ENCODE measurements at places on chromosomes 11 and 22.

GRCh38 chr11:19625438-19625837 lies 87.2 kb upstream of the NAV2 start:
- DNase-seq, result no peak

DNA sequence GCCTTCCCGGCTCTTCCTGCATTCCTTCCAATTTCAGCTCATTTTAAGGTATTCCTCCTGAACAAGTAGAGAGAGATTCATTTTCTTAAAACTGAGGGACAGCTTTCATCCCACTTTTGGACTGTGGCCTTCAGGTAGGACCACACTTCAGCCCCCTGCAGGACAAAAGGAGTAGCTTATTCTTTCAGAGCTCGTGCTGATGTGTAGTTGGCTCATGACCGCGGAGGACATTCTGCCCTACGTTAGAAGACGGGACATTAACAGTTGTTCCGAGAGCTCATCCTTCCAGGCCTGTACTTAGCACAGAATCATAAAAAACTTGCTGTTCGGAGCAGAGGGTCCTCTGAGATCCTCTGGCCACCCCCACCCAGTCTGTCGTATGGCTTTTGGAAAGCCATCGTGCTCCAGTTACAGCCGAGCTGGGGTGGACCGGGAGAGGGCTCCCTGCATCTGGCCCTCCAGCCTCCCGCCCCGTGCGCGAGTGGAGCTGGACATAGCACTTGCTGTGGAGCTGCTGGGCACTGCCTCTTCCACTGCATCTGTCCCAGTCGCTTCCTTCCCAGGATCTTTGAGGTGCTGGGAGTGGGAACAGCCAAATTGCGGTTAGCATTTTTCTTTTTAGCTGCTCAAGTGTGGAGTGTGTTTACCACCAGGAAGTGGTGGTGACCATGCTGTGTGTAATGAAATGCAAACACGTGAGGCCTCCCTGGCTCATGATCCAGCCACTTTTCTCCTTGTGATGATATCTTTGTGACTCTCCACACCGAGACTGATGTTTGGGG lies 250.3 kb downstream of the TBC1D22A start:
- no peak for DNase-seq

DNA sequence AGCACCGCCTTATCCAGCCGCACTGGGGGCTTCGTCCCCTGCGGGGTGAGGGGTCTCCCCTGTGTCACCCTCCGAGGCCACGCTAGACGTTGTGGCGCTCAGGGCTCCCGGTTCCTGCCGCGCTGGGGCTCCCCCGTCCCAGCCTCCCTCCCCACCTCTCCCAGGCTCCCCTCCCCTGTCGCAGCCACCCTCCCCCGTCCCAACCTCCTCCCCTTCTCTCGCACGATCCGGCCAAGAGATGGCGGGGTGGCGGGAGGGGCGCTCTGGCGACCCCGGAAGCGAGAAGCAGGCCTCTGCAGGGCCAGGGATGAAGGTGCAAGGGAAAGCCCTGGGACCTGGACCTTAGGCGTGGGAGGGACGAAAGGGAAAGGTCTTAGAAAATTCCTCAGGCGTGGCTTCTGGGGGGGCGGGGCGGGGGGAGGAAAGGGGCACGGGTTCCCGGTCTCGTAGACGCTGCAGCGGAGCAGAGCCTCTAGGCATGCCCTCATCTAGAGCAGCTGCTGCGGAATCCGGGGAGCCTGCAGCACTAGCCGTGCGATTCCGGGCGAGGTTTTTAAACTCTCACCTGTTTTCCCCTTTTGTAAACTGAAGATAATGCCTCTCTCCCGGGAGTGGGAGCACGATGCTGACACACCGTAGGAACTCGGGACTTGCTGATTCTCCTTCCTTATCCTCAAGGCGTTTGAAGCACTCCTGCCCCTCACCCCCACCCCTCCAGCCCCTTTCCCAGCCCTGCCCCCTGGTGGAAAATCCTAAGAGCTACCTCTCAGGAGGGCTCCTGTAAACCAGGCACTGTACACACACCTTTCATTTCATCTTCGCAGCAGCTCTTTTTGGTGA lies 14.4 kb downstream of the KCNJ5 start:
- peak; percentile 71 for DNase-seq

DNA sequence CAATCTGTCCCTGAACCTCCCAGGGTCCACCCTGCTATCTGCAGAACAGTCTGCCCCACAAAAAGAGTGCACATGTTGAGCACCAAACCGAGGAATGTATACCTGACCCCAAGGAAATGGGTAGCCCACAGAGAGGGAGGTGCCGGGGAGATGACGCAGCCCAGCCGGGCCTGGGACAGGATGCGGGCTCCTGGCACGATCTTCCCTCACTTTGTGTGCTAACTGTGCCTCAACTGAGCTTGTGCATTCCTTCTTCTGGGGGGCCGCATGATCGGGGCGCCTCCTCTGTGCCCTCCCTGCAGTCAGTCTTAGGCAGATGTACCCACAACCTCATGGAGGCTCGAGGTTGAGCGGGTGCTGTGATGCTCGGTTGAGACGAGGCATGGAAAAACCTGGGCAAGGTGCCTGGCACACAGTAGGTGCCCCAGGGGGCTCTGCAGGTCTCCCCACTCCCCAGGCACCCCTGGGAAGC lies 2.4 kb downstream of the GAS2L1 start:
- no peak for DNase-seq

DNA sequence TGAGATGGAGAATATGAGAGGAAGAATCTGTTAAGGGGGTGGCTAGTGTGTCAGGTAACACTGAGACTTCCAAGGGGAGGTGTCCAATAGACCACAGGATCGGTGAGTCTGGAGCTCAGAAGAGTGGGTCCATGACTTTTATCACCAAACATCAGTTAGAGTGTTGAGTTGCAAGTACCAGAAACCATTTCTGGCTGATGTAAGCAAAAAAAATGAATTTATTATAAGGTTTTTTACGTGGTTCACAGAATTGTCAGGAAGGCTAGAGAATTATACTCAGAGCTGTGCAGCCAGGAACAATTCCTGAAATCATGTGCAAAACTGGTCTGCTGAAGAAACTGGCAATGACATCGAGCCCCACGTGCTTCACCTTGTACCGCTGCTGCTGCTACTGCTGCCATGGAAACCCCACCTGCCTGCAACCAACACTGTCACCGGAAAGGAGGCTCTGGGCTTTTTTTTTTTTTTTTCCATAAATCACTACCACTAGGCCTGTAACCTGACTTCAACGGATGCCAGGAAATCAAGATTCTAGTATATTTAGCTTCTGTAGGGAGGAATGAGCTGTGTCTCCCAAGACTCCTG lies 16.6 kb upstream of the STK33 start:
- DNase-seq, result peak; percentile 76

GRCh38 chr11:67996051-67996450 lies 7.8 kb downstream of the UNC93B1 start:
- no peak for DNase-seq

GRCh38 chr11:72871119-72871518 lies 56.9 kb downstream of the ATG16L2 start:
- DNase-seq, result no peak

GRCh38 chr22:25404556-25404927 lies 159.9 kb upstream of the GRK3 start:
- no peak for DNase-seq

DNA sequence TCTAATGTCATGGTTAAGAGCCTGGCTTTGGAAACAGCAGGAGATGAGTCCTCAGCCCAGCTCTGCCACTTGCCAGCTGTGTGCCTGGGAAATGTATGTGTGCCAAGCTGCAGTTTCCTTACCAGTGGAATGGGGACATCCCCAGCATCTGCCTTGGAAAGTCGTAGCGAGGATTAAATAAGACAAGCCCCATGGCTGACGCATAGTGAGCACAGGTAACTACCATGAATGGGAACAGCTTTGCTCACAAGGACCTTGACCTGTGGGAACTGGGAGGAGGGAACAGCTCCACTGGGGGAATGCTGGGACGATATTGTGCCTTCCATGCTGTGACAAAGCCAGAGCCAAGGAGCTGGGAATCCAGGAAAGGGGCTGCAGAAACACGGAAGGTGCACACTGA lies 2.6 kb upstream of the DSCAML1 start:
- DNase-seq, result no peak

DNA sequence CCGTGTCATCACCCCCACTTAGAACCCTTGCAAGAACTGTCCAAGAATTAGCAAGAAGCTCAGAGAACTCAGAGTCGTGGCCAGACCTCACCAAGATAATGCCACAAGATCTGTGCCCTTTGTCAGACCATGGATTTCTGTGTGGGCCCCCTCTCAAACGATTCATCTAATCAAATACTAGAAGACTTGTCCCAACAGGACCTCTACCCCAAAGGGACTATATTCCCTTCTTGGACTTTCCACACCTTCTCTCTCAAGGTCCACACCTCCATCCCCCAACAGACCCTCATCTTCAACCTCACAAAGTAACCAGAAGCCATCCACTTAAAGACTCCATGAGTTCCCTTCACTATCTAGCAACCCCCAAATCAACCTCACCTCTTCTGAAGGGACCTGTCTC lies 2.8 kb downstream of the POLR3H start:
- no peak for DNase-seq

GRCh38 chr22:23565915-23566704 lies 14.0 kb downstream of the IGLL1 start:
- DNase-seq, result peak; percentile 21

- DNase-seq, result no peak
Measured at GRCh38 chr11:23931443-23931842, 565.4 kb upstream of the LUZP2 start.

DNA sequence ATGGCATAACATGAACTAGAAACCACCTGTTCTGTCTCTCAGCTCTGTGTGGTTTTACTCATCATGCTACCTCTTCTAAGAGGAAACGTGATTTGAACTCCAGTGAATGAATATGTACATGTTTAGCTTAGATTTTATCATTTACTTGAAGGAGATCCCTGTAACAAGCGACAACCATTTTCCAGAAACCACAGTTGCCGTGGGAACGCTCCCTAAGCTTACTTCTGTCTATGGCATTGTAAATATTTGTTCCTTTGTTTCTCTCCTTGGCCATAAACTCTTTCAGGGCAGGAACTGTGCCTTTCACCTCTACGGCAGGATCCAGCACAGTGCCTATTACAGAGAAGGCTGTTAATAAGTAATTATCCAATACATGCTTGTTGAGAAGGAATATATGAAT lies 17.1 kb upstream of the TPH1 start:
- peak; percentile 10 for DNase-seq

DNA sequence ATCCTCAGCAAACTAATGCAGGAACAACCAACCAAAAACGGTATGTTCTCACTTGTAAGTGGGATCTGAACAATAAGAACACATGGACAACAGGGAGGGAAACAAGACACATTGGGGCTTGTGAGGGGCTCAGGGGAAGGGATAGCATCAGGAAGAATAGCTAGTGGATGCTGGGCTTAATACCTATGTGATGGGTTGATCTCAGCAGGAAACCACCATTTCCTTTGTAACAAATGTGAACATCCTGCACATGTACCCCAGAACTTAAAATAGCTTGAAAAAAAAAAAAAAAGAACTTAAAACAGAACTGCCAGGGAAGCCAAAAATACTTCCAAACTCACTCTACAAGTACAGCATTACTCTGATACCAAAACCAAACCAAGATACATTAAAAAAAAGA lies 33.8 kb downstream of the CASP4 start:
- no peak for DNase-seq

- DNase-seq, result no peak
Measured at GRCh38 chr22:37219533-37219932, 7.3 kb upstream of the SSTR3 start.

DNA sequence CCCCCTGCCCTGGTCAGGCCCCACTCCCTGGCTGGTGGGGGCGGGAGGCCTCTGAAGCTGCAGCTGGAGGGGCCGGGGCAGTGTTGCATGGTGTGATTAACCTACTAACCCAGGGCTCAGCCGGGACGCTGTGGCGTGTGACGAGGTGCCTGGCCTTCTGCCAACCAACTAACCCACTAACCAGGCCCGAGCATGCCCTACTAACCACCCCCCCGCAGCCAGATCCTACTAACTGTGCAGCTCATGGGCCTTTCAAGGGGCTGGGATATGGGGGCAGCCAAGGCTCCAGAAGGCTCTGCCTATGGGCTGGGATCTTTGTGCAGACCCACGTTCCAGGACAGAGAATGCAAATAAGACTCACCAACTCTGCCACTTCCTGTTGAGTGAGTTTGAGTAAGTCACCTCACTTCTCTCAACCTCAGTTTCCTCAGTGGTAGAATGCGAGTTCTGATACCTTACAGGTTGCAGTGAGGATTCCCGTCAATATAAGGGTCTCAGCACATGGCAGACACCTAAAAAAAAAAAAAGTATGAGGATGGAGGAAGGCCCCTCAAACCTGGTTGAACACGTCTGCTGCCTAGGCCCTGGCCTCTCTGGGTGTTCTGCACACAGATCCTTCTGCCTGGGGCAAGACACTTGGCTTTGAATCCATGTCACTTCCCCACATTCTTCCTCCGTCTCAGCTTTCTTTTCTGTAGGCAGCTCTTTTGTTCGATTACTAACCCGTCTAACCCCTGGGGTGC lies 14.1 kb downstream of the MIAT start:
- DNase-seq, result peak; percentile 58

- DNase-seq, result peak; percentile 3
Measured at GRCh38 chr22:32355760-32356159, 1.9 kb upstream of the RFPL3 start.

DNA sequence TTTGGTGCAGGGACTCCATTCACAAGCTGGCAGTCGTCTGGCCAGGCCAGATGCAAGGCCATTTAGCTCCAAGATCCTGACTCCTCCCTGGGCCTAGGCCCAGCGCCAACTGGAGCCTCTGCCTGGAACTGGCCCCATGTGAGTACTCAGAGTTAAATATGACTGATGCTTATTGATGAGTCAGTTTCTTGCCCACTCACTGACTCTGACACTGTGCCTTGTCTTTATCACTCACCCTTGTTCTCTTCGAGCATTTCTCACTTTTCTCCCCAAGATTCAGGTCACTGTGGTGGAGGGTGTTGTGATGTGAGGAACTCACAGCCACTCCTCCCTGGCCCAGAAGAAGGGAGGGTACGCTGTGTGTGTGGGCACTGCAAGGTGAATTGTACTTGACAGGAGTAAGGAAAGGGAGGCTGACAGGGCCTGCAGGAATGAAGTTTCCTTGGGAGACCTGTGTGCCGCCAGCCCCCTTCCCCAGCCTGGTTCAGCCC lies 23.2 kb upstream of the ST3GAL4 start:
- DNase-seq, result no peak

- no peak for DNase-seq
Measured at GRCh38 chr11:30254307-30255298, 23.8 kb downstream of the FSHB start.

DNA sequence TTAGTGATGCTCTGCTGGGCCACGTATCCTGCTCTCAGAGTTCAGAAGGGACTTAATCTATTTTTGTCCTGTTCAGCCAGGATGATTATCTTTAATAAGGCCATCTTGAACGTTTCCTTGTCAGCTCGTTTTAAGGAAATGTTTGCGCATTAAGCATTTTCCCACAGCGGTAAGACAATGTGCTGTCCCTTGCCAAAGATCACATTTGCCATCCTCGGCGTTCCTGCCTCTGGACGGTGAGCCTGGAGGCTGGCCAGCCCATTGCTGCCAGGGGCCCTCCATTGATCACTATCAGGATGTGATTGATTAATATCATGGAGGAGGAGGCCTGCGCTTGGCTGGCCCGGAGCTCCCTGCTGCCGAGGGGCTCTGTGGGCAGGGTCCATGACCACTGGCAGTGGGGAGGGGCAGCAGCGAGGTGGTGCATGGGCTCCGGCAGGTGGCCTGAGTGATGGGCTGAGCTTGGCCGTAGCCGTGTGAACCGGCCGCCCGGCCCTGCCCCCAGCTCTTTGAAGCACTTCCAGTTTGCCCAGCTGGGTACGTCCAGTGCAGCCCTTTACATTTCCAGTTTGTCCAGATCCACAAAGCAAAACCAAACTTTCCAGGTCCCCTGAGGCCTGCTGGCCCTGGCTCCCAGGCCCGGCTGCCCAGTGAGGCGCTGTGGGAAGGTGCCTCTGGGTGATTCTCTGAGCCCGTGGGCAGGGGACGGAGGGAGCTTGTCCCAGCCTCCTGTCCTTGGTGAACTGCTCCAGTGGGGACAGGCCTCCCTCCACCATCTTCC lies 49.5 kb upstream of the SMIM38 start:
- no peak for DNase-seq
